ENCODE measurements at places on chromosomes 1 and 21.

- no peak for DNase-seq
Observed at GRCh38 chr1:43851561-43852338, 81.9 kb upstream of the ARTN start.

DNA sequence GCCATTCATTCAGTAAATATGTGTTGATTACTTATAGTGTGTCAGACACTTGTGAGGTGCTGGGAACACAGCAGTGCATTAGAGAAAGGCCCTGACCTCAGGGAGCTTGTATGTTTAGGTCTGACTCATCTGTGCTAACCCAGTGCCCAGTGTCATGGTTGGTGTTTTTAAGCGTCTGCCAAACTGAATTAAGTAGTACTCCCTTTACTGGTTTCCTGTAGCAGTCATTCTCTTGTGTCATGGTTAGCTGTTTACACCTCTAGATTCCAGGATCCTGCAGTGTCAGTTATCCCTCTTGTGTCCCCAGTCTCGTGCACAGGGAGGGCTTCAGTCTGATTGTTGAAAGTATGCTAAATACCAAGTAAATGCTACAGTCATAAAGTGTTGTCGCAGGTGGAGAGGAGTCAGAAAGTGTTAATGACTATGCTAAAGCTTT, 14.2 kb downstream of the UCK2 start:
- DNase-seq = no peak

DNA sequence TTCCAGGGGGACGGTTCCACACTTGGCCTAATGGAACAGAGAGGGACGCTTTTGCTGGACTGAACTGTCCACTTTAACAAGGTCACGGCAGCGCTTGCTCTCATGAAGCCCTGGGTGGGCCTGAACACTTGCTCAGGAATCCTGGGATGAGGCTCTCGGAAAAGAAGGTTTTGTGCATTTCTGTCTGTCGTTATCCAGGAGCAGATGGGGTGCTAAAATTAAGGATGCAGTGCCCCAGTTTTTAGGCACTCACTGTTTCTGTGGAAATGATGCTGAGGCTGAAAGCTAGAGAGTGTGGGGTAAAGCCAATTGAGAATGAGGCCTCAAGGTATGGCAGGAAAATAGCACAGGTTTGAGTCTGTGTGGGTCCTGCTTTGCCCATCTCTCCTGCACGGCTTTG, 111.0 kb downstream of the DAB1 start:
- no peak for DNase-seq

DNA sequence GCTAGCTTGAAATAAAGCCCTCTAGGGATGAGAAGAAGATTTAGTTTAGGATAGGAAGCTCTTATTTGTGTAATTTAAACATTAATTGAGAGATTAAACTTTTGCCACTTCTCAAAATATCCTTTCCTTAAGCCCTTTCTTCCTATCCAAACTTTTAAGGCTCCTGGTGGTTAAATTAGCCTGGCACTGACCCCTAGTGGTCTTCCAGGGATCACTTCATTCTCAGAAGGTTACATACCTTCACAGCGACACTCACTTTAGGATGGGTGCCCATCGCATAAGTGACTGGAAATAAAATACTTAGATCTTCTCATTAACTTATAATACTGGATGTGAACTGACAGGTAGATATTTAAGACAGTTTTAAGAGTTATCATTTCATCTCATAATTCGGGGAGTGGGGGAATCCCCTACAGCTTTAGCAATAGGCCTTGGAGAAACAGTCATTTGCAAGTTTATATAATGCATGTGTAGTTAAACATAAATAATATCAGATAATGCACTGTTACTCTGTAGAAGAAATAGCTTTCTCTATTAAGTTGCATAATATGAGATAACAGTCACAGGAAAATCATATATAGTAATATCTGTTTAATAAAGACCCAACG, 7.4 kb downstream of the LHX9 start:
- peak; percentile 51 for DNase-seq

- DNase-seq = no peak
Observed at GRCh38 chr1:98387701-98388100, 273.8 kb upstream of the SNX7 start.

DNA sequence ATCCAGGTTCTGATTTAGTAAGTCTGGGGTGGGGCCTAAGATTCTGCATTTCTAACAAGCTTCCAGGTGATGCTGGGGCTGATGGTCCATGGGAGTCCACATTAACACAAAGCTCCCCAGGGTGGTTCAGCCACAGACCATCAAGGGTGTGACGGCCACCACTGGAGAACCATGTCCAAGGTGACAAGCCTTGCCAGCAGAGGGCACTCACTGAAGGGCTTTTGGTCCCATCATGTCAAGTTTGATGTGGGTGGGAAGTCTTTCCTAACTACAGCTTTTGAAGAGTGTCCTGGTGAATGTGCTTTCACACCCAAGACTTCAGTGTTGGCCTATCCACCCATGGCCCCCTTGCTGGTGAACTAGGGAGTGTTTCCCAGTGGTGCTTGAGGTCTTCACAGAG, 67.1 kb downstream of the UBE2T start:
- no peak for DNase-seq

- DNase-seq = no peak
Observed at GRCh38 chr1:112605633-112606327, 13.2 kb downstream of the ST7L start.

DNA sequence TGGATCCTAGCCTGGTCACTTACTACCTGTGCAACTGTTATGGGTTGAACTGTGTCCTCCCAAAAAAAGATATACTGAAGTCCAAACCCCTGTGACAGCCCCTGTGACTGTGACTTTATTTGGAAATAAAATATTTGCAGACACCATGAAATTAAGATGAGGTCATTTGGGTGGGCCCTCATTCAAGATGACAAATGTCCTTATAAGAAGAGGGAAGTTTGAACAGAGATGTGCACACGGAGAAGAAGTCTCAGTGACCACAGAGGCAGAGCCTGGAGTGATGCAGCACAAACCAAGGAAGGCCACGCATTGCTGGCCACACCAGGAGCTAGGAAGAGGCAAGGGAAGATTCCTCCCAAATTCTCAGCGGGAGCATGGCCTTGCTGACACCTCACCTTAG, 249.7 kb upstream of the RUNX1 start:
- DNase-seq = no peak

DNA sequence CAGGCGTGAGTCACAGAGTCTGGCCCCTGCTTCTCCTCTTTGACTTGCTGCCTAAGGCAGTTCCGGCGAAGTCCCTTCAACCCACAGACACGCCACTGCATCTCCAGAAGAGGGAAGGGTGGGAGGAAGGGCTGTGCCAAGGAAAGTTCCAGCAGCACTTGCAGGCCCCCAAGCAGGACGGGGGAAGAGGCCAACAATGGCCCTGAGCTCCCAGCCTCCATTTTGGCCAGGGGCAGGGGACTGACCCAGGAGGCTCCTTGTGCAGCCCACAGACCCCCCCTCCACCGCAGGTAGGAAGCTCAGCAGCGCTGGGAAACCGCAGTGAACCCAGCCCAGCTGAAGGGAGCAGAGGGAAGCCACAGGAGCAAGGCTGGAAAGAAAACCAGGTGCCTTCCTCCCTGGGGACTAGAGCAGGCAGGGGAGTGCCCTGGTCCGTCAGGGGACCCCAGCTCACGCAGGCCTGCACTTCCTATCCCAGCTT, 35.4 kb downstream of the ACOT7 start:
- no peak for DNase-seq

All from renal cortex interstitium (tissue), 15 donors.